ENCODE measurements at places on chromosomes 2 and 18.
A peak's percentile ranks its signal among the peaks of the same experiment; 100 is the strongest.

GRCh38 chr2:145041706-145042105 is 521.8 kb upstream of the ZEB2 start:
- DNase-seq, result no peak

DNA sequence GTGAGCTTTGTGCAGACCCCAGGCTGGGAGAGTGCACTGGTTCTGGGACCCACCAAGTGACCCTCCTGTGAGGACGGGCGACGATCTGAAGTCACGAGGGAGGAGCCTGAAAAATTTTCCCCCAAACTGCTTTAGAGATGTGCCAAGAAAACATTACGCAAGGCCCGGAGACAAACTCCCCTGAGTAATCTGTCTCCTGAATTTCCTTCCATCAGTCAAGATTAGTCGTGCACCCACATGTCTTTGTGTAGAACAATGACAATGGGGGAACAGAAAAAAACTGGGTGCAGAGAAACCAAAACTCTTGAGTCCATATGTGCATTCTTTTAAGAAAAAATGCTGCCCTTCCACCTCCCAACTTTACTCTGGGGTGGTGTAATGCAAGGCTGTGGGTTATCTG is 12.6 kb upstream of the NCK2 start:
- DNase-seq, result no peak

- no peak for DNase-seq
These were observed 1.7 kb downstream of the UNC80 start for GRCh38 chr2:209773377-209773776.

GRCh38 chr2:208175840-208176153 is 12.4 kb upstream of the CRYGA start:
- no peak for DNase-seq

DNA sequence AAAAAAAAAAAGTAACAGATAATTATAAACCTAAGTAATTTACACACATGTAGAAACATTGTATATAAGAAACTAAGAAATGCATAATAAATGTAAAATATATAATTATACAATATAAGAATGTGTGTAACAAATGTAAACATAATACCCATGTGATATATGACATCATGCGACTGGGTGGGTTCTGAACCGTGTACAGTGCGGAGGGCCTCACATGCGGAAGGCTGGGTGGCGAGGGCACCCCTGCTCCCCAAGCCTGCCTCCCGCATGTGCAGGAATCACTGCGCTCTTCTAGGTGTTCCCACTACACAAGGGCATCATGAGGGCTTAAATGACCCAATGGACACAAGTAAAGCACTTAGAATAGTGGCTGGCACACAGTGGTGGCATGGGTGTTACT is 2.0 kb downstream of the PTPN18 start:
- no peak for DNase-seq

DNA sequence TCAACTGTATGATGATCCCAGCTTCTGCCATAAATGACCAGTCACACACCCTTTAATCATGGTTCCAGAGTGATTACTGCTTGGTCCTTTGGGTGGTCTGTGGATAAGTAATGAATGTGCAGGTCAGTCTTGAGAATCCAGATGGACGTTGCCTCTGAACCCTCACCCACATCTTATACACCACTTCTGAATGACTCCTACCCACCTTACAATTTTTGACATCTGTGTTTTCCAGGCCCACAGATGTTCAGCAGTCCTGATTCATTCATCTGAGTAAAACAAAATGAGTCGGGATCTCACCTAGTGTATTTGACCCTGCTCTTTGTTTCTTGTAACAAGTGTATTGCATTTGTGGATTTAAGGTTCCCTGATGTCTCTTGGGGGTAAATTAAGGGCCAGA is 194.1 kb upstream of the CCDC68 start:
- no peak for DNase-seq

GRCh38 chr2:188076149-188077056 is 215.3 kb upstream of the GULP1 start:
- DNase-seq, result no peak

GRCh38 chr18:7926526-7926925 is 359.4 kb downstream of the PTPRM start:
- no peak for DNase-seq

- DNase-seq, result no peak
These were observed 3.3 kb downstream of the TNP1 start for GRCh38 chr2:216856406-216857065.

DNA sequence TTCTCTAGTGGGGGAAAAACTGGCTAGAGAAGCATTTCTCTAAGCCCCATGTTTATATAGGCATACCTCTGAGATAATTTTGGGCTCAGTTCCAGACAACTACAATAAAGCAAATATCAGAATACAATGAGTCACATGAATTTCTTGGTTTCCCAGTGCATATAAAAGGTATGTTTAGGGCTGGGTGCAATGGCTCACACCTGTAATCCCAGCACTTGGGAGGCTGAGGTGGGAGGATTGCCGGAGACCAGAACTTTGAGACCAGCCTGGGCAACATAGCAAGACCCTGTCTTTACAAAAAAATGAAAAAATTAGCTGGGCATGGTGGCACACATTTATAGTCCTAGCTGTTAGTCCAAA is 22.2 kb downstream of the TSN start:
- no peak for DNase-seq

- peak; percentile 20 for DNase-seq
These were observed at the start of gene MOGAT1 for GRCh38 chr2:222671259-222672067. TSS of gene MOGAT1 (plus strand) at chr2:222671658. CDS start at chr2:222671786, 128 bp downstream.

DNA sequence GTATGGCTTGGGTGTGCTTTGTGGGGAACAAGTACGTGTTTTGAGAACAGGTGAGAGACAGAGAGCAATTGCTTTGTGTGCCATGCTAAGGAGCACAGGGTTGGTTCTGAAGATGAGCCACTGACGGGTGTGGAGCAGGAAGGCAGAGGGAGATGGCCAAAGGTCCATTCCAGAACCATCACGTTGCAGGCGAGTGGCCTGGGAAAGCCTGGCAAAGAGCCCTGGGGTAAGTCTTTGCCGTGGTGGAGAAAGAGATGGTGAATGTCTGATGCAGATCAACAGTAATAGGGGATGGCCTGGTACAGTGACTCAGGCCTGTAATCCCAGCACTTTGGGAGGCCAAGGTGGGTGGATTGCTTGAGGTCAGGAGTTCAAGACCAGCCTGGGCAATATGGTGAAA is 93.5 kb upstream of the ZNF521 start:
- DNase-seq, result no peak

DNA sequence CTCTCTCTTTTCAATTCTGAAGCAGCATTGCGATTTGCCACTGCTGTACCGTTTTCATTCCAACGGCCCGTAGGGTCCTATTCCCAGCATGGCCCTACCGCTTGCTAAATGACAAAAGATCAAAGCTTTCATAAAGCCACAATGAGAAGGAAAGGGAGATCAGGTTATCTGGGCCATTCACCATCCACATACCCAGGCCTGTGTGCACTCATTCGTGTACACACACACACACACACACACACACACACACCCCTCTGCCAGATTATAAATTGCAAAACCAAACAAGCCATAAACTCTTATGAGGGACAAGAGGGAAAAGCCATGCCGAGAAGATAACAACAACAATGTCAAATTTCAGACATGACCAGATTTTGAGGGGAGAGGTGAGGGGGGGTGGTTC is 282.3 kb downstream of the BCL11A start:
- no peak for DNase-seq

- DNase-seq, result no peak
These were observed 10.8 kb downstream of the LRRFIP1 start for GRCh38 chr2:237638176-237638575.

- DNase-seq, result peak; percentile 81
These were observed 669 bp upstream of the PIKFYVE start for GRCh38 chr2:208265371-208265800.

GRCh38 chr2:98896416-98896815 is 39.6 kb downstream of the CRACDL start:
- no peak for DNase-seq

GRCh38 chr2:187438455-187438854 is 9.6 kb downstream of the CALCRL start:
- no peak for DNase-seq

DNA sequence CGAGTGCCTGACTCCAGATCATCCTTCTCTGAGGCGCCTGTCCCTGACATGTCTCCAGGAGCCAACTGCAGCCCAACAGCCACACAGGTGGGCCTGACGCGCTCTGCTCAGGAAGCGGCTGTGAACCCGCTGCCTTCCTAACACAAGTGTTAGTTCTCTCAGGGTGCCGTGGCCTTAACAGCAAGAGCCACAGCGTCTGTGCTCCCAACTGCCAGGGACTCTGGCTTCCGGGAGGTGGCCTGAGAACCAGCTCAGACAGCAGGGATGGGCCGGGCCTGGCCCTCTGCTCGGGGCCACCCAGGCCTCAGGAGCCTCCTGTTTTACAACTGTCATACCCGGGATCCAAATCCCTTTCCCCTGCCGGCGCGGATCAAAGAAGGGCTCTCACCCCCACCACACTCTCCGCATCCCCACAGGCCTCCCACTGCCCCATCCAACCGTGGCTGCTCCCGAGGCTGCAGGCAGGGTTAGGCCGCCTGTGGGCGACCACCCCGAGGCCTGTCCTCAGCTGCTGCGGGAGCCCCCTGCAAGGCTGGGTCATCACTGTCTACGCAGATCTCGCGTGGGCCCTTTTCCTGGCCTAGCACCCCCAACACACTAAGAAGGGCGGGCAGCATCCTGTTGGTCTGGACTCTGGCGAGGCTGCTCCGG is 114.2 kb upstream of the ZNF236 start:
- no peak for DNase-seq

- no peak for DNase-seq
These were observed 204.0 kb downstream of the ARL4C start for GRCh38 chr2:234292962-234293243.

DNA sequence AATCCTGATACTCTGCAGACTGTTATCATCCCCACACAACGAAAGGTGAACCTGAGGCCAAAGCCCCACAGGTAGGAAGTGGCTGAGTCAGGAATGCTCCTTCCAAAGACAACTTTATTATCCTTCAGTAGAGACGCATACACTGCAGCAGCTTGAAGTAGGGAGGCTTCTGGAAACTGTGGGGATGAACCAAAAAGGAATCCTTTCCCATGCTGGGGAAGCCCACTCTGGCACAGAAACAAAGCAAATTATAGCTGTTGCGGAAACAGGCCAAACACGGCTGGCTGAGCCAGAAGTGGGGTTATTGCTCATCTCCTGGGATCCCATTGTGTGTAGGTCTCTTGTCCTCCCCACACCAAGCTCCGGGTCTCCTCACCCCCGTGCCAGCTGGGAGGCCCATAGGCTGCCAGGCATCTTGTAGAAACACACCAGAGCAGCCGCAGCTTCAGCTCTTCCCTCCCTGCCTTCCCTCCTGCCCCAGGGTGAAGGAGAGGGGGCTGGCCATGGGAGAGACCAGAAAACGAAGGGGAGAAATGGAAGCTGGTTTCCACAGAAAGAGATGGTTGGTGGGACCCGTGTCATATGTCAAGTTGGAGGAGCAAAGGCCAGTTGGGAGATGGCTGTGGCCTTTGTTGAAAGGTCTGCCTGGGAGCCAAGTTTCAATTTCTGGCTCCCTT is 176.9 kb upstream of the NABP1 start:
- no peak for DNase-seq

DNA sequence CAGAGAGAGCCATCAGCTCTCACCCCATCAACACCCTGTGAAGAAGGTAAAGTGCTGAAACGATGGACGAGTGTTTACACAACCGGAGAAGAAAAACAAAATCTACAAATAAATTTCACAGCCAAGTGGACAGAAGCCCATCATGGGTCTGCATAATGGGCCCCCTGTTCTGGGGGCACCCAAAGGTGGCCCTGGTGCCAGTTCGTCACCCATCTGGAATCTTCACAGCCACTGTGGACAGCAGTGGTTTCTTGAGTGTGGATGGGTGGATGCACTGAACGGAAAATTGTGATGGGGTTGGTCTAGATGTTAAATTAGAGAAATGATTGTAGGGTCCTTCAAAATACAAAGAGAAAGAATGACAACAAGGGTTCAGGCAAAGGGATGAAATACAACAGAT is 38.8 kb downstream of the ANKMY1 start:
- no peak for DNase-seq

DNA sequence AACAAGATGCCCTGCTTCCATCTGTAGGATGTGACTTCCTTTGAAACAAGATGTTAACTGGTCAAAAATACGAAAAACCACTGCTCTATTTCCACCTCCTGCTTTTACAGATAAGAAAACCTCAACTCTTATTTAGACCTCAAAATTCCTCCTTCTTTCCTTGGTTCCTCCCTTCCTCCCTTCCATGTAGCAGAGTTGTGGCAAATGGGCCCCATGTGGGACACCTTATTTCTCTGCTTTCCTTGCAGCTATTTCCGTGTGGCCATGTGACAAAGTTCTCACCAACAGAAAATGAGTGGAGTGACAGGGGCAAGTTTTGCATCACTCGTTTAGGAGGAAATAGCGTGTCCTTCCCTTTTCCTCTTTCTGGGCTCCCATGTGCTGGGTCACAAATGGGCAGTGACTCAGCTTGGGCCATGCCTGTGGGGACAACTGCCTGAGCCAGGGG is 69.4 kb upstream of the SMAD2 start:
- no peak for DNase-seq

GRCh38 chr2:45964223-45964841 is 312.9 kb downstream of the PRKCE start:
- no peak for DNase-seq

GRCh38 chr2:1866402-1867111 is 122.2 kb upstream of the PXDN start:
- no peak for DNase-seq

DNA sequence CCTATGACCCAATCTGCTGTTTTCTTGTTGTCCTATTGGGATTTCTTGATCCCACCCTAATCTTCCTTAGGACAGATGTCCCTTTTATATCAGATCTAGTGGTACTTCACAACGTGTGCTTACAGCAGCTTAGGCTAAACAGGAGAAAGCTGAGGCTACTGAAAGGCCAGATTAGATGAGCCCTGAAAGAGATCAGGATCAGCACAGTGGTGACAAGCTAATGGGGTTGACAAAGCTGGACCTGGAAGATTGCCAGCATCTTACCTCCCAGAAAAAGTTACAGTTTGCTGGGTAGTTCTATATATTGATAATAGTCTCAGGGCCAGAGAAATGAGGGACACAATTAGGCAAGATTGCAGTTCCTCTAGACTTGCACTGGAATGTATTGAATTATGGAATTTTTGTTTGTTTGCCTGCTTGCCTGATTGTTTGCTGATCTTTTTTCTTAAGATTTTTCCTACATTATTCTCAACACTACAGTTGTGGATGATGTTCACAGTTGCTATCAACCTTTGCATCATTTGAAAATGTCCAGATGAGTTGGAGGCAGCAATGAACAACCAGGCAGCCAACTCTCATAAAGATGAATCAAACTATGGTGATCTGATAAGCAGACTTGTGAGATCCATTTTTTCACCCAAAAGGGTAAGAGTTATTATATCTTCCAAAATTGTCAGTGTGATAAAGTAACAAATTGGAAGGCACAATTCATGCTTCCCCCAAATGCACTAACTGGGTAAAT is 49.1 kb upstream of the PIK3C3 start:
- no peak for DNase-seq

- DNase-seq, result no peak
These were observed 2.3 kb upstream of the CTIF start for GRCh38 chr18:48536516-48536915.

GRCh38 chr18:1825296-1825695 is 746.0 kb downstream of the METTL4 start:
- no peak for DNase-seq

Measured in germinal center (tissue), 1 donor.